Panc1 (cell line): ENCODE measurements at places on chromosomes 3 and 15.

- no peak for DNase-seq
Observed at GRCh38 chr3:65436580-65436979, 602.1 kb downstream of the MAGI1 start.

DNA sequence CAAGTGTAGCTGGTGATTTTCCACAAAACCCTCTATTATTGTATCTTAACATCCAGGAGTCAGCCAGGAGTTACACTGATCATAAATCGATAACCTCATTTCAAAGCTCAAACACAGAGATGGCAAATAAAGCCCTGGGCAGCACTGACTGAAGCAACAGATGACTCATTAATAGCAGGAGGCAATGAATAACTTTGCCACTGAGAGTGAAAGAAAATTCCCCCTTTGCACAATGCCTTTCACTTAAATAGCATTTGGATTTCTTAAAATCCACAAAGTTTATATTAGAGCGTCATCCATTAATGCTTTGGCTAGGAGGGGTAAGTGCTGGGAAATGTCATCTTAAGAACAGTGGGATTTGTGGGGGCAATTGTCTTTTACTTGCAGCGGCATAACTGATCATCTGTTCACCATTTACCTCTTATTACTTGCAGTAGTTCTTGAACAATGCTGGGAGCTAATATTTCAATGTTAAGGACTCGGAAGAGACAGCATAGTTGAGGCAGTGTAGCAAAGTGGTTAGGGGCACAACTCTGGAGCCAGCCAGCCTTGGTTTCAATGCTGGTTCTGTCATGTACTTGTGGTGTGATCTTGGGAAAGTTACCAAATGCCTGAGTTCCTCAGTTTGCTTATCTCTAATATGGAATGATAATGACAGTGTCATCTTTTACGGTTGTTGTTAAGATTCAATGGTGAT lies 630.4 kb upstream of the TBL1XR1 start:
- no peak for DNase-seq

GRCh38 chr3:170448584-170448983 lies 29.9 kb downstream of the CLDN11 start:
- no peak for DNase-seq

- no peak for DNase-seq
Observed at GRCh38 chr3:50551681-50552435, 15.7 kb downstream of the C3orf18 start.
